Gastrocnemius medialis (tissue), 4 donors: ENCODE measurements at places on chromosomes 2 and 18.

GRCh38 chr2:67854103-67854743 lies 208.6 kb downstream of the C1D start:
- no peak for DNase-seq

- no peak for DNase-seq
Measured at GRCh38 chr2:223020971-223021675, 30.9 kb upstream of the KCNE4 start.

DNA sequence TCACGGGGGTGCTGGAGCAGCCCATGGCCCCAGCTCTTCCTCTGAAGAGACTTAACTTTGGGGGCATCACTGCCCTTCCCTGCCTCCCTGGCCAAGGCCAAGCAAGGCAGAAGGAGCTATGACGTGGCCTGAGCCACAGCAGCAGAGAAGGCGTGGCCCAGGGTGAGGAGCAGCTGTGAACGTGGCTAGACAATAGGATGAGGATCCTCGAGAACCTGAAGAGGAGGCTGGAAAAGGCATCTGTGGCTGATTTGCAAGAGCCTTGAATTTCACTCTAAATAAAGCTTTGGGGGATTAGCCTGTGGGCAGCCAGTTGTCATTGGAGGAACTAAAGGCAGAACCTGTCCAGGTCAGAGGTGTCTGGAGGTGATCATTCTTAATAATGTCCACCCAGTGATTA lies 652.9 kb upstream of the ID2 start:
- DNase-seq: no peak

DNA sequence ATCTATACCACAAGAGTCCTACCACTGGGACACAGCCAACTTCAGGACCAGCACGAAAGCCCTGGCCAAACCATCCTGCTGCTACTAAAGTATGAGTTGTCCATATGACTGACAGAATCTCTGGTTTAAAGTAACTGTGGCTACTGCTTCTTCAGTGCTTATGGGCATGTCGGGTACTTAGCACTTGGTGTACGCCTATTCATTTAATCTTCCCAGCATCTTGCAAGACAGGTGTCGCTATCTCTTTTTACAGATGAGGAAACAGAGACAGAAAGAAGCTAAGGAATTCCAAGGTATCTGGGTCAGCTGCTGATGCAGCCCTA lies 203.4 kb upstream of the ID2 start:
- no peak for DNase-seq

DNA sequence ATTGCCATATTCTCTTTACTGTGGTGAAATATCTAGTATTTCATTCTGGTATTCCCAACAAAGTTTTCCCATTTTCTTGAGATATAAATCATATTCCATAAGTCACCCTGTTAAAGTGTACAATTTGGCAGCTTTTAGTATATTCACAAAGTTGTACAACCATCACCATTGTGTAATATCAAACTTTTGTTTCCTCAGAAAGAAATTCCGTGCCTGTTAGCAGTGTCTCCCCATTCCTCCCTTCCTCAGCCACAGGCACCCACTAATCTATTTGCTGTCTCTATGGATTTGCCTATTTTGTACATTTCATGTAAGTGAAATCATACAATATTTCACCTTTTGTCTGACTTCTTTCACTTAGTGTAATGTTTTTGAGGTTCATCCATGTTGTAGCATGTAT lies 19.7 kb downstream of the NCOA1 start:
- DNase-seq: no peak
